ENCODE measurements at places on chromosomes 5 and 9.

DNA sequence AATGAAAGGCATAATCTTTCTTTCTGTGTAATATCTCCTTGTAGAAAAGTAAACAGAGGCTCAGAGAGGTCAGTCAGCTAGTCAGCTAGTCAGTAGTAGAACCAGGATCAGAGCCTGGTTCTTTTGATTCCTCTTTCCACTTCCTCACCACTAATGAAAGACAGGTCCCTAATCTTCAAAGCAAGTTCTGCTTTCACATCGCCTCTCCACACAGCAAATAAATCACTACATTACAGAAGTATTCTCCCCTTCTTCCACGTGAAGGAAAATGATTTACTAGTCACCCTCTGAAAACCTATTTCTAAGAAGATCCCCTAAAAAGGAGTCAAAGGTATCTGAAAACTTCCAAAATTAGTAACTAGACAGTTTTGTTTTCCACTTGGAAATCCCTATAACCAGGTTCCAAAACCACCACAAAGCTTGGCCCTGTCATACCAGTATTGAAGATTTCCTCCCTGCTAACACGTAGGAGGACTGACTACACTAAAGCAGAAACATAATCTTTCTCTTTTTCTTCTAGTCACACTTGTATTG is 140.5 kb upstream of the TARS1 start:
- peak; percentile 52 for DNase-seq

GRCh38 chr5:40436535-40437237 is 243.0 kb upstream of the PTGER4 start:
- peak; percentile 62 for DNase-seq

DNA sequence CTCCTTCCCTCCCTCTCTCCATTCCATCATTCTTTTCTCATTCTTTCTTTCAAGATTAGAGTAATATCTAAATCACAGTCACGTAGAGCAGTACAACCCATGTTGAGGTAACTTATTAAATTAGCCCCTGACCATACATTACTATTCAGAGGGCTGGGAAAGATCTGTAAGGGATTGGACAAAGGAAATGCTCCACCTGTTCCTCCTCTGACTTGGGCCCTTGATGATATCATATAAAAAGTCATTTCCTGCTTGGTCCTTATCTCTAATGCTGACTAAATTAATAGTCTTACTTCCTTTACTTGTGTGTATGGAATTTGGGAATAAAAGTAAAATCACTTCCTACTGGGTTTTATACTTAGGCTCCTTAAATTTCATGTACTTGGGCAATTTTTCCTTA is 40.8 kb downstream of the SNX18 start:
- DNase-seq = no peak

DNA sequence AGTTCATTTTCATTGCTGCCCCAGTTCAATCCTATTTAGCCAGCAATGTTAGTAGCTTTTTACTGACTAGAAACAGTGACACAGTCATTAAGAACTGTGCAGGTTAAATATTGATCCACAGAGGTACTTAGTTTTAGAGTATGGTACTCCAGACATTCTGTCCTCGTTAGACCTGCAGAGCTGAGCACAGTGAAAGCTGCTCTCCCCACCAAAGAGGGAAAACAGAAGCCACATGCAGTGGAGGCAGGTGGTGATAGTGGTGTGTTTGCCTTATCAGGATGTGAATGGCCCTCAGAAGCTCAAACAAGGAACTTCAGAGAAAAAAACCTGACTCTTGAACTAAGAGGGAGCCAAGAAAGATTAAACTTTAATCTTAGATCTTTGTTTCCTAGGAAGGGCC is 75.5 kb downstream of the UNC13B start:
- no peak for DNase-seq

GRCh38 chr5:55714339-55714738 is 2.2 kb upstream of the SLC38A9 start:
- DNase-seq = no peak

- no peak for DNase-seq
Observed at GRCh38 chr9:5562806-5563416, 52.6 kb downstream of the PDCD1LG2 start.

GRCh38 chr9:84322828-84323227 is 17.7 kb downstream of the SLC28A3 start:
- no peak for DNase-seq

DNA sequence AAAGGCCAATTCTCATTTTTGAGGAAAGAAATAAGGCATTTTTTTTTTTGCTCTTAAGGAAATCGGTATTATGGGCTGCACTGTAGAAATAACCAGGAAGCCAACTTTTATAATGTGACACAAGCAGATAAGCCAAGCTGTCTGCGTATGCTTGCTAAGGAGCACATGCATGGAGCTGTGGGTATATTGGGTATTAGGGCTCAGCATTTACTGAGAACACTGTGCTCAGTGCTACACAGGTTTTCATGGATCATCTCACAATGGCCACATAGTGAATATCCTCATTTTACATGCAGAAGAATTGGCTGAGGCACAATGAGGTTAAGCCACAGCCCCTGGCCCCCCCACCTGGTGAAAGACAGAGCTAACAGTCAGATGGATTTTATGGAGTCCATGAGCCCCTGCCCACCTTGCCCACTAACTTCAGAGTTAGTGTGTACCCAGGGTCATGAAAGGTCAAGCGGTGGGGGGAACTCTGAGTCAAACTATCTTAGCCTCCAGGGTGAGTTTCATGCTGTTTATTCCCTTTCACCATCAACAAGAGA is 204.8 kb downstream of the SPATA31A6 start:
- no peak for DNase-seq

DNA sequence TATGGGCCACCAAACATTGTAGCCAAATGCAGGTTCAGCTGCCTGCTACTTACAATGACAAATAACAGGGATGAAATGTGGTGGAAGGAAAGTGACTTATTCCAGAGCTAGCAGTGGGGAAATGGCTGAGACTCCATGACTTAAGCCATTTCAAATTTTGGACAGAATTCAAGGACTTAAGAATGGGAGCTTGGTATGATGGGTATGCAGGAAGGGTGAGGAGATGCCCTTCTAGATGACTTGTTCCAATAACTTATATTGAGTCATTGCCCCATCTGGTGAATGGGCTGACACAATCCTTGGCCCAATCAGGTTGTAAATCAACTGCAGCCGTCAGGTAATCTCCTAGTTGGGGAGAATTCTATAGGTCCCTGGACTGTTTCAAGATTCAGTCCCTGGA is 230.7 kb upstream of the SGCD start:
- DNase-seq = no peak

DNA sequence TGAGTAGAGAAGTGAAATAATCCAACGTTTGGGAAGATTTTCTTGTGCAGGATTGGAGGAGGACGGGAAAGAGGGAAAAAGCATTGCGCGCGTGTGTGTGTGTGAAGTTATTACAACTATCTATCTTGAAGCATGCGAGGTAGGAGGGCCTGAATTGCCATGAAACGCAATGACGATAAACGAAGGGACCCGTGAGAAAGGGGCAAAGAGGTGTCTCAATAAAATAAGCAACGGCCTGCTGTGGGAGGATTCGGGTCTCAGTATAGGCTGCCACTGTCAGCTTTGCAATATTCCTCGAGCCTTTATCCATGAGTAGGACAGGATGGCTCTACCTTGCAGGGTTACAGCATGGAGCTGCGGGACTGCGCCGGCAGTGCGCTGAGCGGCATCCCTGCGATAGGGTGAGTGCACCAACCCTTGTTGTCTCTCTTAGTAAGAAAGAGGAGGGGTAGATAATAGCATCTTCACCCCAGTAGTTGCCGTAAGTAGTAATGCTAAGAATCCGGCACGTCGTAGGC is 631 bp upstream of the RCL1 start:
- no peak for DNase-seq

All from Kasumi-1 (cell line).